Airway epithelial cell (primary cell): ENCODE measurements at places on chromosomes 7 and 10. TPM values are rescaled to one million over a fixed set of nuclear protein-coding genes. Genes with fewer than 3 reads are reported as not detected.

Gene RPEL1
- total RNA-seq, result not detected in 2 replicates

Gene VIPR2
- total RNA-seq, result not detected in 2 replicates

Gene TEX36
- total RNA-seq, result not detected in 2 replicates

Gene ABCB4
- total RNA-seq, result not detected in 2 replicates

Gene STOX1
- 0.14 and 0.42 TPM in 2 replicates for total RNA-seq

Gene ANXA8
- 189 and 221 TPM in 2 replicates for total RNA-seq
